ENCODE measurements at places on chromosomes 12 and 14.

GRCh38 chr12:118073768-118074167 lies 12.8 kb upstream of the WSB2 start:
- no peak for DNase-seq

DNA sequence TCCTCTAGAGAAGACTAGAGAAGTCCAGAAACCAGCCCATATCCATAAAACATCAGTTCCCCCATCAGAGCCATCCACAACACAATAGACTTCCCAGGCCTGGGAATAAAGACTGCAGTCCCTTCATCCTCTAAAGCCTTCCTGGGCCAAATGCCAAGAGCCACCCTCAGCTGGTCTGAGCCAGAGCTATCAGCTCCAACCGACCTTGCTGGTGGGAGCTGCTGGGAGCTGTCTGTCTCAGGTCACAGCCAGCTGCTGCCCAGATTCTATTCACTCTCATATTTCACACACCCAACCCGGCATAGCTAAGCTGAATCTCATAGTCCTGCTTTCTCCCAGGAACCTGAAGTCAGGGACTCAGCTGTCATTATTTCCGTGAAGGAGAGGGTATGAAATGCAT lies 10.9 kb upstream of the TFCP2 start:
- DNase-seq: no peak

GRCh38 chr14:20682127-20682434 lies 2.3 kb upstream of the RNASE4 start:
- no peak for DNase-seq

GRCh38 chr12:15368812-15369211 lies 46.5 kb downstream of the PTPRO start:
- DNase-seq: no peak

GRCh38 chr14:49280566-49280965 lies 305.6 kb downstream of the RPS29 start:
- DNase-seq: no peak

DNA sequence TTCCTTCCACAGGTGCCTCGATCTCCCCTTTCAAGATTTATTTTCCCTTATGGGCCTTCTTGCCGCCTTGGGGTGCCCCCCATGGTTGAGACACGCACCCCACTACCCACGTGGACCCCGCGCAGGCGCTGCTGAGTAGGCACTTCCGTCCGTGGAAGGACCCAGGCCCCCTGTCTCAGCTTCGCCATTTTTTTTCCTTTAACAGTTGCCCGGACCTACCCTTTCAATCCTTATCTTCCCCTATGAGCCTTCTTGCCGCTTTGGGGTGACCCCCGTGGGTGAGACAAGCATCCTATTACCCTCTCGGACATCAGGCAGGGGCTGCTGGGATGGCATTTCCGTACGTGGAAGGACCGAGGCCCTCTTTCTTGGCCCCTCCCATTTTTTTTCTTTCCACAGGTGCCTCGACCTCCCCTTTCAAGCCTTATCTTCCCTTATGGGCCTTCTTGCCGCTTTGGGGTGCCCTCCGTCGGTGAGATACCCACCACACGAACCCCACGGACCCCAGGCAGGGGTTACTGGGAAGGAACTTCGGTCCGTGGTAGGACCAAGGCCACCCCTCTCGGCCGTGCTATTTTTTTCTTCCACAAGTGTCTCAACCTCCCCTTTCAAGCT lies 268.2 kb downstream of the ALG10 start:
- DNase-seq: no peak

GRCh38 chr12:65859519-65859918 lies 35.2 kb downstream of the HMGA2 start:
- DNase-seq: no peak

- DNase-seq: no peak
These were observed 519.8 kb upstream of the TMPO start for GRCh38 chr12:97995559-97995958.

GRCh38 chr12:108696996-108697290 lies 34.4 kb downstream of the CORO1C start:
- no peak for DNase-seq

- no peak for DNase-seq
These were observed 245.8 kb downstream of the FBXL14 start for GRCh38 chr12:1348606-1349005.

DNA sequence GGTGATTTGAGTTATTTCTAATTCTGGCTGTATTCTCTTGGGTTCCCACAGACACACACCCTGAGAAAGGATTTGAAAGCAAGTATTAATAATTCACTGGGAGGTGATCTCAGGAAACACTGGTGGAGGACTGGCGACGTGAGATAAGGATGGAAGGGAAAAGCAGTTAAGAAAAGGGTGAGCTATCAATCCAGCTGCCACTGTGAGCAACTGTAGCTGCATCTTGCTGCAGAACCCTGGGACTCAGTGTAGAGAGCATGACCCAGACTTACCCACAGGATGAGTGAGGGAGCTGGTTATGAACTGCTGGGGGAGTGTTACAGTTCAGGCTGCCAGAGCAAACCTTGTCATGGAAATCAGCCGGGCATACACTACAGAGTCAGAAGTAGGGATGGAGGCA lies 71.9 kb downstream of the RESF1 start:
- DNase-seq: no peak

DNA sequence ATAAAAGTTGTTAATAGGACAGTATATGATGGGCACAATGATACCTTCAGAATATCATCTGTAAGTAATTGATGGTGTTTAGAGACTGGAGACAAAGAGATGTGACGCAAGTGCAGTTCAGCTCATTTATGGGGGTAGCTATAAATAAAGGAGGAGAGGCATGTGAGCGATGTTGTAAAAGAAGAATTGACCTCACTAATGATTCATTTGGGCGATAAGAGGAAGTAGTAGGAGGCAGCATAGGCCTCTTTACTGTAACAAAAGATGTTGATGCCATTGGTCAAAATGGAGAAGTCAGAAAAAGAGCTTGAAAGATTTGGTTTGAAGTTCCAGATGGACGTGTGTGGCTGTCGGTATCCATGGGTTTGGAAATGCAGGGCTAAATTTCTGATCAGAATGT lies 70.0 kb downstream of the FLRT2 start:
- no peak for DNase-seq

- DNase-seq: no peak
These were observed 53.4 kb upstream of the PWP1 start for GRCh38 chr12:107632246-107632645.
